Adipocyte (in vitro differentiated cells): ENCODE measurements at places on chromosomes 6 and 20.

DNA sequence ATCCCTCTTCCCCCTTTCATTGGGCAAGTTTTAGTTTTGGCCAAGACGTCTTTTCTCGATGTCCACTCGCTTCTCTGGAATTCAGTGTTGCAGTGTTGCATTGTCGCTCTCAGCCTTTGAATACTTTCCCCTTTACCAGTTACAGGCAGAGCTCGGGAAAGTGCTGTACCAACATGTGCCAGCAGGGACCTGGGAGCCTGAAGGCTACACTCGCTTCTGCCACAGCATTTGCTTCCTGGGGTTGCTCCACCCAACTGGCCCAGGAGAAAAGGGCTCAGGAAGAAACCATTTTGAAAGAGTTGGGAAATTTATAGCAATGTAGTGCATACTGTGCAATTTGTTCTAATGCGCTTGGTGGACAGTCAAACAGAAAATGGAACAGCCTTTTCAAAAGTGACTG lies 78.6 kb downstream of the LINC00237 start:
- DNase-seq: peak; percentile 0

DNA sequence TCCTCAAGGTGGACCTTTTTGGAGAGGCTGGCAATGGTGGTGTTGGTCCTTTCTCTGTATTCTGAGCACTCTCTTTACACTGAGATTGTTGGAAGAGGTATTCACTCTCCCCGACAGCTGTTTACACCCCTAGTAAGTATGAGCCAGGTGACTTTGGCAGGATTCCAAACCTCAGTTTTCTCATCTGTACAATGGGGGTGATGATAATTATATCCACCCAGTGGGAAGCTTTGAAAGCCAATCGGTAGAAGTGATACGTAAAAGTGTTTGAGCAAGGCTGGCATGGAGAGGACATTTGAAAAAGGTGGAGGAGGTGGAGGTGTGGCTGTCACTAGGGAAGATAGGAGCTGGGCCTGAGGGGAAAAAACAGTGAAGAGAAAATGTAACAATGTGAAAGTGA lies 35.5 kb downstream of the ISM1 start:
- no peak for DNase-seq

GRCh38 chr20:13262671-13263360 lies 41.7 kb downstream of the ISM1 start:
- DNase-seq: no peak

- no peak for DNase-seq
Observed at GRCh38 chr6:49264909-49265308, 198.1 kb downstream of the MMUT start.

DNA sequence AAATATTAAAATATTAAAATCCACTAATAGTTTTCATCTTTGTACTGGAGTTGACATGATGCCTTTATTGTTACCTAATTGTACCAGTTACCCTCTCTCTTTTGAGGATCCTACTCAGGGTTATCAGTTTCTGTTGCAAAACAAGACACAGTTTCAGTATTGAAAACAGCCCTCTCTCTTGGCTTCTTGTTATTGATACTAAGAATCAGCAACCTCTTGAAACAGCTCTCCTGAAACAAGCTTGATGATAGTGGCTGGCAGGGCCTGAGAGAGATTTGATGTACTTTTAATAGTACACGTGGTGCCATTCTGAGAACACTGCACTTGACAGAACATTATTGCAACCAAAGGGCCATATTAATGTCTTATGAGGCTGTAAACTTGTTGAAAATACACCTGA lies 64.9 kb upstream of the MEI4 start:
- no peak for DNase-seq

DNA sequence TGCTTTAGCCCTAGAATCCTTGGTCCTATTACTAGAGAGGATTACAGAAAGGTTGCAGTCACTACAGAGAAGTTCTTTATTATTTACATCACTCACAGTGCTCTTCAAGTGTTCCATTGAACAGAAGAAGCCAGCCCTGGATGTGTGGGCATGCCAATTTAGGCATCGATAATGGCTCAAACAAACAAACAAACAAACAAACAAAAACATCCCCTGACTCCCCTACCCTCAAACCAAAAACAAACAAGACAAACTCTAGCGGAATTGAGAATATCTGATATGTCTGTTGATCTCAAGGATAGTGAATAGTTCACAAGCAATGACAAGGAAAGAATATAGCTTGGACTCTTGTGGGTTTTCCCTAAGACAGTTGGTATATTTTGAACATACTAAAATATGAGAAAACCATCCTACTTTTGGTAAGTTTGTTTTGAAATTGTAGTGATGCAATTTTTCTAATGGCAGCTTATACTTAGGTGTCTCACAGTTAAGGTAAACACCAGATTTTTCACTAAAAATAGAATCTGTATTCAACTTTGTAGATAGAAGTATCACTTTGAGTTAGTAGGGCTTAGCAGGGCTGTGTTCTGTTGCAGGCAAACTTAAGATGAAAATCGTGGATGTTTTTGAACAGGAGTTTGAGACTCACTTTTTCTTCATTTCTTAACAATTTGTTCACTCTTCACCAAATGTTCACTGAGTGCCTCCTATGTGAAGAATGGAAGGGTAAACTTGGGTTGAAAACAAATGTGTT lies 92.8 kb upstream of the FAM184A start:
- DNase-seq: no peak

DNA sequence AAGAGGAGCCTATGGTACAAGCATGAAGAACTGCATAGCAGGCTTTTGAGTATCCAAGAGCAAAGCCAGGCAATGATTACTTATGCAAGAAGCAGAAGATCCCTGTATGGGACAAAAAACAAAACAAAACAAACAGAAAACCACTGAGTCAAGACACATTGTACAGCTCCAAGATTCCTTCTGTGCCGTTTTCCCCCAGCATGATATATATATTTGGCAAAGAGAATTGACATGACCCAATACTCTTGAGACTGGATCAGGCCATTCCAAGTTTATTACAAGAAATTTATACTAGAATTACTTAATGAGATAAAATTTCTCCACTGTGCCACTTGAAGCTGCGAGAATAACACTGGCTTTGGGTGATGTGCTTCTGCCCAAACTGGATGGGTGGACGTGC lies 65.5 kb downstream of the TRMT11 start:
- DNase-seq: no peak

DNA sequence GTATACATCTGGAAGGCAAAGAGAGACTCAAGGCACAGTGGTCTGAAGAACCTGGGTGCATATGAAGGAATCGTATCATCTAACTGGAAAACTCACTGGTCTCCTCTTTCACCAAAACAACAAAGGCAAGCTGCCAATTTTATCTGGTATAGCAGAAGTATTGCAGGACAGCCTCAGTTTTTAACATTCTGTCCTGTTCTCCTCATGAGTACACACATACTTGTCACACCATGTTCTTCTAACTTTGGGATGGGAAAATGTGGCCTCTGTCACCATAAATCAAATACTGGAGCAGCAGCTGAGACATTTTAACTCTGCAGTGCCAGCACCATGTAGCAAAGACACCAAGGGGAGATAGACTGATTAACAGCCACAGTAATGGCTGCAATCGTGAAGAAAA lies 199.1 kb upstream of the CNR1 start:
- DNase-seq: peak; percentile 28

DNA sequence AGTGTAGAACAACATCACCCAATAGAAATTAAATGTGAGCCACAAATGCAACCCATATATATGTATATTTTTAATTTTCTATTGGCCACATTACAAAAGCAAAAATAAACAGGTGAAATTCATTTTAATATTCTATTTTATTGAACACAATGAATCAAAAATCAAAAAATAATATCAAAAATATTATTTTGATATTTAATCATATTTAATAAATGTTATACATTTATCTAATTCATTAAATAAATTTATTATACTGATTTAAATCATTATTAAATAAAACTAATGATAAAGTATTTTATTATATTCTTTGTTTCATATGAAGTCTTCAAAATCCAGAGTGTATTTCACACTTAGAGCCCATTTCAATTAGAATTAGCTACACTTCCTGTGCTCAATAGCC lies 98.4 kb upstream of the MANEA start:
- no peak for DNase-seq

- DNase-seq: peak; percentile 78
Observed at GRCh38 chr6:106309766-106310373, 15.7 kb downstream of the ATG5 start.

DNA sequence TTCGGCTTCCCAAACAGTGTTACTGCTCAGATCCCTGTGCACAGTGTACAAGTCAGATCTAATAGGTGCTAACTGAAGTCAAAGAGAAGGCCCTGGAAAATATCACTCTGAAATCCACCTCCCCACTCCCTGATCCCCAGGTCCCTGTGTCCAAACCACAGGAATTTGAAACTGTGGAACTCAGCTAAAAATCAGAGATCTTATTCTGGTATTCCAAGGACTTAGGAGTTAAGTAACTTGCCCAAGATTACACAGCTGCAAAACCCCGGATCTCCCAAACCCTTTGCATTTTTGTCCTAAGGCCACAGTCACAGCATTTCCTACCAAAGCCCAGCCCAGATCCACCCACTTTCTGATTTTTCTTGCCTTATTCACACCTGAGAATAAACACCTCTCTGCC lies 32.3 kb upstream of the SLC23A2 start:
- peak; percentile 72 for DNase-seq

GRCh38 chr6:133312006-133312405 lies 70.8 kb downstream of the EYA4 start:
- no peak for DNase-seq

GRCh38 chr6:35804996-35805736 lies at the start of gene LHFPL5:
Gene LHFPL5 (plus strand): TSS chr6:35805352. CDS start chr6:35805671, 319 bp downstream.
- peak; percentile 70 for DNase-seq

DNA sequence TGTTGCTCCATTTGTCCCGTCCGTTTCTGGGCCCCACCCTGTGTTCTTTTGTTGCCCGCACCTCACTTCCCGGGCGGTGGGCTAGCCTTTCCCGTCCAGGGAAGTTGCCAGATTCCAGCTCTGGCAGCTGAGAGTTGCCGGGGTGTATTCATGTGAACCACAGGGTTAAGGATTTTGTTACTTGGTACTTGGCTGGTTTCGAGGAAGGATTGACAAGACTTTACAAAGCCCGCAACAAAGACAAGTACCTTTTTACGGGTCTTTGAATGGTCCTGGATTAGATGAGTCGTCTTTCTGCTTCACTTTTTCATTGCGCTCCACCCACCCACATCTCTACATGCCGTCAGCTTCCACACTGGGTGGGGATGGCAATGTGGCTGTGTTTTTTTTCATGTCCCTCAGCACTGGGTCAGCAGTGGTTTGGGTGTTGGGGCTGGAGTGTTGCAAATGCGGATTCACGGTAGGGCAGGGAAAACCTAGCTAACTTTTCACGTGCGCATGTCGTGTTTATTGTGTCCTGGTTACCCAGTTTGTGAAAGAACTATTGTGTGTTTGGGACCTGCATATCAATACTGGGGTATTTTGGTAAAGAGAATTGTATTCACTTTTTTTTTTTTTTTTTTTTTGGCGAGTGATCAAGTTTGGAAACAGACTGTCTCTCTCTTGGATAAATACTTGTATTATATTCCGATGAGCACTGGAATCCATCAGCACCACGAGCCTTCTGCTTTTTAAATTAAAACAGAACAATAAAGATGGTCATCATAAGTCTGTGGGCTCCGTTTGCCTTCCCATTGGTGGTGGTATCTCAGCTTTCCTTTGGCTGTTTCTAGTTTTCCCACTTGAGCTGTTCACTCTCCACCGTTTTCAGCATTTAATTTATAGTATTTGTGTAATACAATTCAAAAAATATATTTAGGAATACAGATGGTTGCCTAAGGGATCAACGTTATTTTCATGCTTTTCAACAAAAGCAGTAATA lies 1.2 kb downstream of the DUSP22 start:
- DNase-seq: no peak

DNA sequence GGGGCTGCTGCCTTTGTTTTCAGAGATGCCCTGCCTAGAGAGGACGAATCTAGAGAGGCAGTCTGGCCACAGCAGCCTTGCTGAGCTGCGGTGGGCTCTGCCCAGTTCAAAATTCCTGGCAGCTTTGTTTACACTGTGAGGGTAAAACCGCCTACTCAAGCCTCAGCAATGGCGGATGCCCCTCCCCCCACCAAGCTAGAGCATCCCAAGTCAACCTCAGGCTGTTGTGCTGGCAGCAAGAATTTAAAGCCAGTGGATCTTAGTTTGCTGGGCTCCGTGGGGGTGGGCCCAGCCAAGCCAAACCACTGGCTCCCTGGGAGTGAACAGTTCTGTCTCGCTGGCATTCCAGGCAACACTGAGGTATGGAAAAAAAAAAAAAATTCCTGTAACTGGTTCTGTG lies 970.9 kb downstream of the TBC1D32 start:
- no peak for DNase-seq

DNA sequence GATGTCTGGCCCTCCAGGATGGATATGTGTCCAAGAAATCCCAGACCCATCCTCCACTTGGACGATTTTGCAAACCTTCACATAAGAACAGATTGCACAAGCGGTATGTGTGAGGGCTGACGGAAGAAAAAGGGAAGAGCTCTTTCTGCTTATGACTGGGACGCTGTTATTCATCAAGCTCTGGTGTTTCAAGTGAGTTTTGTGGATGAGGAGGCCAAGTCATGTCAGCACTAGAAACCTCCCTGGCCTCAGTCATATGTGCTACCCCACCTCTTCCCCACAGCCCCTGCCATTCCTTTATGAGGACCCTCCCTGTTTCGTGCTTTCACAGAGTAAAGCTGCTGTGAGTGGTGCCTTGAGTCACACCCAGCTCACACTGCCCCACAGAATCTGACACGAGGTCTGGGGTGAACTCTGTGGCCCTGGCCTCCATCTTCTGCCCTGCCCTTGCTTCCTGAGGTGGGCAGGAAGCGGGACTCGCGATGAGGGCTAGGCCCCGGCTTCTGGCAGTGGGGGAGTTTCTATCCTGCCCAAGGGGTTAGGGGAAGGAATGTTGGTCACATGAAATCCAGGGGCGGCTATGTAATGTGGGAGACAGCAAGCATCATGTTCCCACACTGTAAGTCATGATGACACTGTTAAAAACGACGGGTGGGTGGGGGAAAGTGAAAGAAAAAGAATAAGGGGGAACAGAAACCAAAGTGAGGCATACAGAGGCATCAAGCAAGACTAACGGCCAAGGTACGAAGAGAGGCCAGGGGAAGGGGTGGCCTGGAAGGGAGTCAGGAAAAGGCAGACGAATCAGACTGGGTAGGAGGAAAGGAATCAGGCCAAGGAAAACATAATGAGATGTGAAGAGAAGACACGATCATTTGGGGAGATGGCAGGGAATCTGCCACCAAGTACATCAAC lies 78.1 kb downstream of the PRDM1 start:
- peak; percentile 53 for DNase-seq

- no peak for DNase-seq
Observed at GRCh38 chr6:166689687-166690086, 62.6 kb upstream of the RPS6KA2 start.

GRCh38 chr6:90691823-90692222 lies 105.0 kb upstream of the MAP3K7 start:
- DNase-seq: no peak

DNA sequence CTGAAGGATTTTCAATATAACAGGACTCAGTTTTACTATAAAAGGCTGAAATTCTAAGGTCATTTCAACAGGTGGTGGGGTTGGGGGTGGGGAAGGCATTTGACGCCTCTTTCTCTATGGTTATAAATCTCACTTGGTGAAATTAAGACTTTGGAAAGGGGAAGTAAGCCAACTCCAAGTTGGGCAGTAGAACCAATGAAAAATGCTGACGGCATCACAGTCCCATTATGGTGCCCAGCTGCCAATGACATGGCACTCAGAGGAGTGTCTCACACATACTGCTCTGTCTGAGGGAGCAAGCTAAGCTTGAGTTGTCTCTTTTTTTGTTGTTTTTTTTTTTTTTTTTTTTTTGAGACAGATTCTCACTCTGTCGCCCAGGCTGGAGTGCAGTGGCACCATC lies 4.7 kb downstream of the SLC16A10 start:
- DNase-seq: no peak

GRCh38 chr6:4103929-4104328 lies 25.0 kb upstream of the FAM217A start:
- no peak for DNase-seq
